ENCODE measurements at places on chromosomes 2 and 18.

DNA sequence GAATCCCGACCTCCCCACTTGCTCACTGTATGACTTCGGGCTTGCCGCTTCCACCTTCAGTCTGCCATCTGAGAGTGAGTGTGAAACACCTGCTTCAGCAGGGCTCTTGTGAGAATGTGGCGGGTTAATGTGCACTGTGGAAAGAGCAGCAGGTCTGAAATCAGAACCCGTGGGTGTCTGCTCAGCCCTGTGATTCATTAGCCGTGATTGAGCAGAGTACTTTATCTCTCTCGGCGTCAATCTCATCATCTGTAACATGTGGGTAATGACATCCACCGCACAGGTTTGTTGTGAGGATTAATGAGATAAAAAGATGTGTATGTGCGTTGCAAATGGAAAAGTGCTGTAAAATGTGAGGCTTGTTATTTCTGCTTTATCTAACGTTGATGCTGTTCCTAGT is 128.6 kb downstream of the LRATD1 start:
- DNase-seq = no peak

GRCh38 chr18:6039055-6039454 is 143.7 kb upstream of the TMEM200C start:
- DNase-seq = no peak

- no peak for DNase-seq
Observed at GRCh38 chr18:62321201-62321600, 3.9 kb upstream of the TNFRSF11A start.

GRCh38 chr2:20339012-20339411 is 11.6 kb downstream of the PUM2 start:
- DNase-seq = no peak

GRCh38 chr2:16183345-16183744 is 243.0 kb downstream of the MYCN start:
- no peak for DNase-seq
